COR-L47 (cell line): ENCODE measurements at places on chromosomes 4 and X.

- DNase-seq = no peak
These were observed 764 bp upstream of the MTHFD2L start for GRCh38 chr4:74157154-74157553.

- no peak for DNase-seq
These were observed 89.6 kb upstream of the PITX2 start for GRCh38 chr4:110712486-110712885.

- DNase-seq = no peak
These were observed 437.6 kb upstream of the CTSO start for GRCh38 chr4:156391325-156391653.

- DNase-seq = no peak
These were observed 80.6 kb upstream of the CD99 start for GRCh38 chrX:2610246-2611170.

- no peak for DNase-seq
These were observed 49.0 kb downstream of the AMMECR1 start for GRCh38 chrX:110268886-110269285.

- DNase-seq = no peak
These were observed 31.7 kb downstream of the USP9X start for GRCh38 chrX:41116948-41117347.

DNA sequence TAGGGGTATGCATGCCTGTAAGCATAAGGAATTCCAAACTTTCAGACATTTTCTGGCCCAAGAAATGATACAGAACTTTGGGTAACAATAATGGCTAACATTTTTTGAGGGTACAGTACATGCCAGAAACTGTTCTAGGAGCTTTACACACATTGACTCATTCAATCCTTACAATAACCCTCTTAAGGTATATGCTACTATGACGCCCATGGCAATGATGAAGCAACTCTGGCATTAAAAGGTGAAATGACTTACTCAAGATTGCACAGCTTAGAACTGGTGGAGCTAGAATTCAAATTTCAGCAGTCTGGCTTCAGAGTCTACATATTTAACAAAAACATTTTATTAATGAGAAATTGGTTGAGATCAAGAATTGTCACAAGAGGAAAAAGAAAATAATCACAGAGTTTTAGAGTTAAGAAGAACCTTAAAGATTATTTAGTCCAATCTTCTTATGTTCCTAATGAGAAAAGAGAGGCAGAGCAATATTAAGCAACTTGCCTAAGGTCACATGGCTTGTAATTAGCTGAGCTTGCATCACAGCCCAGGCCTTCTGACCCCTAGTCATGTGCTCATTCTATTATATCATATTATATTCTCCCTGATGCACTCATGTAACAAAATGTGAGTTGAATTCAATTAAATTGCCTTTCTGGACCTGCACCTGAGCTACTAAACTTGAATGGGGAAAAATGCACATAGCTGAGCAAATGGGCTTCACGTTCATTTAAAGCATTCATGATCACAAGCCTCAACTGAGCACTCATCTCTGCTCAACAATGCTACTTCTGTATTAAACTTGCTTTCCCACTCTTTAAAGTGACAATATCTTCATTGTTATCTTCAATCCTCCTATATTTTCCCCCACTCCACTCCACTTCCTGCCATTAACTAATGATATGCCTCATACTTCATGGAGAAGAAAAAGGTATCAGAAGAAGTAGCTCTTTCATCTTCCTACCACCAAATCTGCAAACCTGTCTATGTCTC lies 73.2 kb downstream of the ENOX2 start:
- DNase-seq = no peak

DNA sequence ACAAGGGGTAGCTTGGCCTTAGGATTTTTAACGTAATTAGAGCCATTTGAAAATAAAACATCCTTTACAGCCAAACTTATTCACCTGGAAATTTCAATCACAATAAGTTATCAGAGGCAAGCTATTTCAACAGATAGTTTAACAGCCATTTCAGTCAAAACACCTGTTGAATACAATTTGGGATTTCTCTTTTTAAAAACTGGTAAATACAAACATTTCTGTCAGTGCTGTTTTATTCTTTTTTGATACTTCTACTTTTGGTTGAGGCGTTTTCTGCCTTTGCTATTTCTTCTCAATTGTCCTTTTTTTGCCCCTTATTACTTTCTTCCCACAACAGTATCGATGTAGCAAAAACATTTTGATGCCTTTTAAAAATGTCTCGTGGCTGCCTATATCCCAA lies 2.1 kb upstream of the DACH2 start:
- no peak for DNase-seq

GRCh38 chrX:148854306-148854705 lies 353.9 kb downstream of the AFF2 start:
- no peak for DNase-seq

- no peak for DNase-seq
These were observed 847.8 kb upstream of the SLIT2 start for GRCh38 chr4:19403786-19404370.
